A549 treated with Hydrocortisone at 1 μM for 4 hours (cell line): ENCODE measurements at places on chromosomes 5 and 9. TPM values are rescaled to one million over a fixed set of nuclear protein-coding genes. Genes with fewer than 3 reads are reported as not detected.

The TOR4A gene
- 19.9 to 27.5 TPM (median 25.0 TPM) in 5 replicates for total RNA-seq

The CANX gene
- total RNA-seq = 311 to 445 TPM (median 348 TPM) in 5 replicates

The TMEM252 gene
- total RNA-seq = not detected in 5 replicates

The PCDHB5 gene
- 1.1 to 1.8 TPM (median 1.6 TPM) in 5 replicates for total RNA-seq

The NFIB gene
- total RNA-seq = 6.8 to 11.6 TPM (median 10.6 TPM) in 5 replicates

The SLC46A2 gene
- not detected in 5 replicates for total RNA-seq

The AFAP1L1 gene
- 9.9 to 13.6 TPM (median 12.6 TPM) in 5 replicates for total RNA-seq

The GRIA1 gene
- total RNA-seq = not detected in 5 replicates

The MRPL36 gene
- 89.4 to 119 TPM (median 113 TPM) in 5 replicates for total RNA-seq

The RAB3C gene
- total RNA-seq = not detected in 5 replicates

The GMCL2 gene
- not detected in 5 replicates for total RNA-seq

The TMEM232 gene
- total RNA-seq = 0.20 TPM in 2 of 5 replicates, not detected in the others

The CDC25C gene
- total RNA-seq = 8.8 to 11.3 TPM (median 9.4 TPM) in 5 replicates

The AGXT2 gene
- not detected in 5 replicates for total RNA-seq

The SPTLC1 gene
- total RNA-seq = 57.2 to 87.9 TPM (median 62.7 TPM) in 5 replicates

The ADGRD2 gene
- total RNA-seq = not detected in 5 replicates

The FUT7 gene
- total RNA-seq = 0.05 to 0.08 TPM (median 0.06 TPM) in 4 of 5 replicates, not detected in the other

The NEUROG1 gene
- not detected in 5 replicates for total RNA-seq

The MROH2B gene
- not detected in 5 replicates for total RNA-seq

The FAM221B gene
- not detected in 5 replicates for total RNA-seq

The P4HA2 gene
- total RNA-seq = 46.6 to 60.7 TPM (median 53.1 TPM) in 5 replicates

The ADAMTSL1 gene
- total RNA-seq = 0.03 to 0.11 TPM (median 0.07 TPM) in 5 replicates

The ZNF300 gene
- 2.0 to 3.0 TPM (median 2.3 TPM) in 5 replicates for total RNA-seq

The ORM2 gene
- not detected in 5 replicates for total RNA-seq

The PRSS3 gene
- total RNA-seq = 8.3 to 12.4 TPM (median 11.0 TPM) in 5 replicates

The FGD3 gene
- total RNA-seq = 0.10 to 0.93 TPM (median 0.27 TPM) in 5 replicates

The ITK gene
- total RNA-seq = 0.06 to 0.18 TPM (median 0.12 TPM) in 4 of 5 replicates, not detected in the other

The OR1J4 gene
- not detected in 5 replicates for total RNA-seq

The SLC1A1 gene
- 0.85 to 1.3 TPM (median 1.2 TPM) in 5 replicates for total RNA-seq

The SPINK6 gene
- total RNA-seq = 0.37 to 0.73 TPM (median 0.45 TPM) in 5 replicates

The FAXDC2 gene
- 0.25 to 0.55 TPM (median 0.43 TPM) in 5 replicates for total RNA-seq

The HEXB gene
- 109 to 120 TPM (median 110 TPM) in 5 replicates for total RNA-seq

The PHF24 gene
- 0.09 to 0.31 TPM (median 0.14 TPM) in 5 replicates for total RNA-seq

The PCDHB1 gene
- total RNA-seq = not detected in 5 replicates

The RNF183 gene
- total RNA-seq = not detected in 5 replicates

The LCN2 gene
- total RNA-seq = 2.8 to 5.4 TPM (median 3.3 TPM) in 5 replicates

The LECT2 gene
- total RNA-seq = not detected in 5 replicates

The WNT8A gene
- not detected in 5 replicates for total RNA-seq

The CYSRT1 gene
- 3.0 to 5.5 TPM (median 4.2 TPM) in 5 replicates for total RNA-seq

The GHR gene
- total RNA-seq = 0.02 to 0.03 TPM (median 0.02 TPM) in 3 of 5 replicates, not detected in the others

The PCDHB12 gene
- 0.06 TPM in 1 of 5 replicates, not detected in the others for total RNA-seq

The IL13 gene
- total RNA-seq = 0.08 TPM in 1 of 5 replicates, not detected in the others
